A549 (cell line): ENCODE measurements at places on chromosomes 2 and 18.

GRCh38 chr2:165428926-165429325 lies 40.6 kb upstream of the CSRNP3 start:
- DNase-seq: no peak

- DNase-seq: no peak
Observed at GRCh38 chr2:111030260-111030891, 90.3 kb upstream of the BCL2L11 start.

- DNase-seq: peak; percentile 47
Observed at GRCh38 chr2:135818937-135819610, 17.9 kb downstream of the LCT start.

GRCh38 chr18:5414546-5414945 lies 119.0 kb upstream of the ZBTB14 start:
- DNase-seq: no peak

DNA sequence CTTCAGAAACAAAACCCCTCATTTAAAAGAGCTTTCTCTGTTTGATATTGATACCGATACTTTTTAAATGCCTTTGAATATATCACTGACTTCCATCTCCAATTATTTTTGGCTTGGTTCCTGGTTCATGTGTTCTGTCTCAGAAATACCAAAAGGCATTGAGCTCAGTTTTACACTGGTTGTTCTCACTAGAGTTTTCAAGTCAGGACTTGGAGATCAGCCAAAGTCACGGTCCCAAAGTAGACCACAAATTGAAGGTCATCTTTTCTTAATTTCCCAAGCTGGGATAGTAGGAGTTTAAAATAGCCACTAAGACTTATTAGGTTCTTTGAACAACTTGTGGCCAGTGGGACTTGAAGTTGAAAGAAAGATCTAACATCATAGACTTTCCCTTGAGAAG lies 24.2 kb downstream of the DHRS9 start:
- no peak for DNase-seq

DNA sequence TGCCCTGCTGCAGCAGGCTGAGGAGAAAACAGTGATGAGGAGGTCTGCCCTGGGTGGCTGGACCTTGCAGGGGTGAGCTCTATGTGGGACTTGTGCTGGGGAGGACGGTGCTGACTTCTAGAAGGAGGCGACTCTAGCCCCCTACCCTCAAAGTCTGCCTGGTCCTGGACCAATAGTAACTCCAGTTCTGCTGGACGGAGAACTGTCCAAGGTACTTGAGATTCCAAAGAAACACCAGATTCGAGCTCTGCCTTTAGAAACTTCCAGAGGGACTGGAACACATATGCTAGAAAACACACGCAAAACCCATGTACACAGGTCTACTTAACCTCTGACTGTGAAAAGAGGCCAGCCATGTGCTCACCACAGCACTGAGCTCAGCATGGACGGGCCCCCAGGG lies 260.6 kb downstream of the TWIST2 start:
- DNase-seq: no peak

DNA sequence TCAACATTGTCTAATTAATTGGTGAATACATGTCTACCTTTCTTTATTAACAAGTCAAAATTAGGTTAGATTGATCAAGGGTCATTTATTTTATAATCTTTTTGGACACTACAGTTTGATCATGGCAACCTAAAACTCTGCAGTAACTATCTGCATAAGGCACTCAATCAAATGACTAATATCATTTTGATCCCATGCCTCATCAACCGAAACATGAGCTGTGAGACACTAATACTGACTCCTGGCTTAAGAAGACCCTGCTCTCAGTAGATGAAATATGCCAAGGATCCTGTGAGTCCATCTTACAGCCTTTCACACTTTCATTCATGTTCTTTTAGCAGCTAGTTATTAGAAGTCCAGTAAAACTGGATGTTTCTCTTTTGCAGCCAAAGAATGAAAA lies 169.4 kb upstream of the CAVIN2 start:
- DNase-seq: no peak

DNA sequence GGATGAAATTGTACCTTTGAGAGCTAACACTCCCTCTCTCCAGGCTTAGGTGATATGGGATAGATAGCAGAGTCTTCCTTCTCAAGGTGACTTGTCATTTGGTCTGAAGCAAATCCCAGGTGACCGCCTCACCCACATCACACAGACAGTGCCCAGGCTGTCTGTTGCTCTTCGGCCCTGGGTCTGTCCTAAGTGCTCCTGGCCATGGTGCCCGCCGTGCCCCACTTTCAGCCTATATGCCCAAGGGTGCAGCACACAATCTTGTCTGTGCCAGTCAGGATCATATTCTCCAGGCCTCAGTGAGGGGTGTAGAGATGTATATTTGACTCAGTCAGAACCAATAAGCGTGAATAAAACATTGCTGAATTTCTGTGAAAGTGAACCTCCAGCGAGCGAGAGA lies 326.8 kb downstream of the DYSF start:
- DNase-seq: no peak

DNA sequence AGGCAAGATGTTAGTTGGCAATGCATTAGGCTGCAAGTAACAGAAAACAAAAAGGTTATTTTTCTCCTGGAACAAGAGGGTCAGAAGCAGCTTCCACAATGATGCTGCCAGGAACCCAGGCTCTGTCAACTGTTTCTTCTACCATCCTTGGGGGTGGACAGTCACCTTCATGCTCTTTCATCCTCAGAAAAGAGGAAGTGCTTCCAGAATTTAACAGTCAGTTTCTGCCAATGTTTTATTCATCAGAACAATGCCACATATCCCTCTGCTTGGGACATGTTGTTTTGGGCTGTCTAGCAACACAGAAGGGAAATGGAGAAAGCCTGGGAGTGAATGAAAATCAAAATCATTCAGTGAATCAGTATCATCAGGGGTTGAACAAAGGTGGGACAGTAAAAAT lies 7.1 kb downstream of the TMEM182 start:
- no peak for DNase-seq

GRCh38 chr2:103959174-103960128 lies 894.5 kb upstream of the POU3F3 start:
- peak; percentile 51 for DNase-seq

- no peak for DNase-seq
Observed at GRCh38 chr2:77578354-77578753, 56.2 kb upstream of the LRRTM4 start.

- no peak for DNase-seq
Observed at GRCh38 chr2:240131941-240132650, 4.0 kb downstream of the COPS9 start.

GRCh38 chr2:137380610-137381009 lies 583.7 kb upstream of the HNMT start:
- DNase-seq: no peak

DNA sequence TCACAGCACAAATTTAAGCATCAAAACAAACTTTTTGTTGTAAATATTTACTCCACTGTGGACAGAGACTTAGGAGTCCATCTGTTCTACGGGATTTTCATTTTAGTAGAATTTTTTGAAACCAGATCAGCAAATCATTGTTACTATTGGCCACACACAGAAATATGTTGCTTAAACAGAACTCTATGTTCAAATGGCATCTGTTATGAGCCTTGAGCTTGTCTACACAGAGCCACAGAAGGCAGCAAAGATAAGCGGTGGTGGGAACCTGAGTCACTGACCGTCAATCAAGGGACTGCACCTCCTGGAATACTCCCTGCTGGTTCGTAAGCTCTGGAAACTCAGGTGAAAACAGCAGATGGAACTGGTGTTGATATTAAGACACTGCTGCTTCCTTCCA lies 156.8 kb downstream of the TMEM200C start:
- no peak for DNase-seq

DNA sequence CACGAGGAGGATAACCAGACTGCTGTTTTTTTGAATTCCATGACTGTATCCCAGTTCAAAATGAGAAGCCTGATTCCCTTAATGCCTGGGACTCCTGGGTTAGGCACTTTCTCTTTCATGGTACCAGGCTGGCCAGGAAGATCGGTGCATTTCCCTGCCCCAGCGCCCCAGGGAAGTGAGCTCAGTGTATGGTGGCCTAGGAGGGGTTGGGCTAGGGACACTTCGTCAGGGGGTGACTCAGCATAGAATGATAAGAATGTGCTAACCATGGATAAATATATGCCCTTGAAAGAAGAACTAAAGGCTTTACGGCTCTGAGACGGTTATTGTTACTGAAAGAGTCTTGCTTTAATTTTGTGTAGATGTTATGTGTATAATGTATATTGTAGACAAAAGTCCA lies 27.5 kb upstream of the FAM237A start:
- peak; percentile 79 for DNase-seq

- DNase-seq: no peak
Observed at GRCh38 chr2:161604901-161605300, 19.3 kb upstream of the SLC4A10 start.

- DNase-seq: no peak
Observed at GRCh38 chr2:3449936-3450335, 69.4 kb downstream of the ADI1 start.

- no peak for DNase-seq
Observed at GRCh38 chr2:53233759-53234547, 533.7 kb upstream of the CHAC2 start.

DNA sequence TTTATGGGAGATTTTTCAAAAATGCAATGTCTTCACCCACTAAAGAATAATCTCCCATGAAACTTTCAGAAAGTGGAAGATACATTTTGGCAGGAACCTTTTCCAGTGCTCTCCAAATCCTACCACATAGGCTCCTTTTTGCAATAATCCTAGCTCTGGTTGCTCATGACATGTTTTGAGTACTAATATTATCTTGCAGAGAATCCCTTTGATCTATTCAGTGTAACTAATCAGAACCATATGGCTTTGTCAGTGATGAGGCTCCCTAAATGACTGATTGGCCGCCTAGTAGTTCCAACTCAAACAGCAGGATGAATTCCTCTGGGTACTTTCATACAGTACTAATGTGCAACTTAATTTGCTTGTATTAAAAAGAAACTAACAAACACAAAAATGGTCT lies 544.0 kb upstream of the FAM98A start:
- no peak for DNase-seq

GRCh38 chr2:37918742-37919186 lies 6.3 kb upstream of the RMDN2 start:
- DNase-seq: no peak

GRCh38 chr2:19632403-19632991 lies 269.3 kb downstream of the TTC32 start:
- no peak for DNase-seq

DNA sequence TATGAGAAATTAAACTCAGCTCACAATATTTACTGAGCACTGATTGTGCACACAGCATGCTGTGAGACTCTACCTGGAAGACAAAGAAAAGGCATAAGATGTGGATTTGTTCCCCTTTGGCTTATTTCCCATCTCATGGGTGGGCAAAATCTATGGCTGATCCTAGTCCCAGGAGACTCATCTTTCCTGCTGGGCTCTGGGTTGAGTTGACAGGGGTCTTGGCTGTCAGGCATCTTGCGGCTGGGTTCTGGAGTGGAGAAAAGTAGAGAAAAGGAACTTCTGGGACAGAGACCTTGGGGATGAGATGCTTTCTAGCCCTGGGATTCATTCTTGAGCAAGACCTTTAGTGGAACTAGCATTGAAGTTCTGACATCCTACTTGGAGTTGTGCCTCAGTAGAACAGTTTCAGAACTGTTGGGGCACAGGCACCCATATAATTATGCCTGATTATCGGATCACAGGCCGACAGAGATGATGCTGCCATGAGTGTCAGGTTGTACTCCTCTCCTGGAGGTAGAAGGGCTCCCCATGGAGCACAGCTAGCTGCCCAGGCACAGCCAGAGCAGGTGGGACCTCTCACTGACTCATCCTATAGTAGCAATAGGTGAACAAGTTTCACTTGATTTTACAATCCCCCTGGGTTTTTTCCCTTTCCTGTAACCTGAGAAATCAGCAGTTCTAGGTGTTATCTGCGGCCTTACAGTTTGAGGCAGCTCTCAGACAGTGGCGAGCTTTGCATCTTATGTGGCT lies 260.9 kb downstream of the CYRIA start:
- no peak for DNase-seq

DNA sequence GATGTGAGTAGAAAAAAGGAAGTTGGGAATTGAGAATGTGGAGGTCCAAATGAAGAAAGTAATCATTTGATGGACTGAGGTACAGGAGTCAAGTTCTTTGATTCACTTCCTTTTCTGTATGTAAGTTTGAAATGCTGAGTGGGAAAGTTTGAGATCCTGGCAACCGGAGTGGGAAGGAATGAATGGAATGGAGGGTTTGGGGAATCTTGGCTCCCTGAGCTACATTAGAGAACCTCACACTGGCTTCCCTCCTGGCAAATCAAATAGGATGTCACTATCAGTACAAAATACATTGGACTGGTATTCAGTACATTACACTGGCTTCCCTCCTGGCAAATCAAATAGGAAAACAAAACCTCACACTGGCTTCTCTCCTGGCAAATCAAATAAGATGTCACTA lies 9.8 kb upstream of the RNF138 start:
- DNase-seq: no peak

GRCh38 chr2:172345956-172346555 lies 81.3 kb upstream of the ITGA6 start:
- no peak for DNase-seq

DNA sequence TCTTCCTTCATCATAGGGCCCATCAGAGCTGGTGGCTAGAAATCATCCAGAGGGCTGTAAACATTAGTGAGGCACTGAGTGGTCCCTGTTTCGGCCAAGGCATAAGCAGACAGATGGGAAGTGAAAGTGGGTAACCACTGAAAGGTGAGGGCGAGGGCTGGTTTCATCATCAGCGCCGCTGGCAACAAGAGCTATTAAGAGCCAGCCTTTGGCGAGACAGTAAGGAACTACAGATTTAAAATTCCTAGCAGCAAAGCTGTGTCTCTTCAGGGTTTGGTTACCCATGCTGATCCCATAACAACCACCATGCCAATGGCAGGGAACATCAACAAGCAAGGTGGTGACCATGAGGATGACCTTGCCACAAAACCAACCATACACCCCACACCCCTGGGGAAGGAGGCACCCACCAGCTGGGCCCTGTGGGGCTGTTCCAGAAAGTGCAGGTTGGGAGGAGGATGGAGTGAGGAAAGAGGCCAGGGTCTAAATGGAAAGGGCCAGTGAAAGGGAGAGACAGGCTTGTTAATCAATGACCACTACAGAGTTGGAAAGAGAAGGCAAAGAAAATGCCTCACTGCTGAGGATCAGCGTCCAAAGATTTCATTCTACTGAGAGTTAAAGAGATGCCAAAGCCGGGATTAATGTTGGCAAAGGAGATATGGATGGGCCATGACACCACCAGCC lies 9.0 kb upstream of the SLC20A1 start:
- DNase-seq: no peak

- peak; percentile 54 for DNase-seq
Observed at GRCh38 chr2:118221536-118222272, 133.4 kb downstream of the INSIG2 start.

DNA sequence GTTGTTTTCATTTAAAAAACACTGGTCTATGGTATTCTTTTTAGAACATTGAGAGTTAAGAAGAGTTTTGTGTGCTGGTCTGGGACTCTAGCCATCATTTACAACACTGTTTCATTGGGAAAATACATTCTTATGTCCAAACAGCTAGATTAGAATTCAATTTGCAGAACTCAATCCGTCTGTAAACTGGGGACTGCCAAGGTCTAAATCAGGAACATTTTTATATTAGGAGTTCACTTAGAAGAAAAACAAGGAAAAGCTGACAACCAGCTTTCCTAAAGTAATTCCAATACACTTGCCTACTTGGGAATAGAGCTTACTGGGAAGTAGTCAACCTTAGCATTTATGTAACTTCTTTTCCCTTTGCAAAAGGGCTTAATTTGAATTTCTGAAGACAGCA lies 91.5 kb upstream of the RNF152 start:
- no peak for DNase-seq

- no peak for DNase-seq
Observed at GRCh38 chr2:12107939-12108338, 361.5 kb downstream of the LPIN1 start.
